ENCODE measurements at places on chromosomes 13 and 19. TPM values are rescaled to one million over a fixed set of nuclear protein-coding genes. Genes with fewer than 3 reads are reported as not detected.

GRCh38 chr13:34942732-34943435 lies 814 bp downstream of the NBEA start:
- H3K36me3 ChIP-seq = no peaks in the 10 kb centered on the region
- no peaks in the 10 kb centered on the region for H3K27me3 ChIP-seq
- no peak overlapping the region for H3K27ac ChIP-seq
- peak overlapping the region; percentile 68 for H3K4me3 ChIP-seq
- H3K4me1 ChIP-seq = no peaks in the 10 kb centered on the region

- no peak overlapping the region for H3K4me3 ChIP-seq
- DNase-seq = no peak
- H3K27me3 ChIP-seq = no peaks in the 10 kb centered on the region
- H3K36me3 ChIP-seq = no peaks in the 10 kb centered on the region
- peaks cover 17% of the 10 kb centered on the region for H3K4me1 ChIP-seq
Measured at GRCh38 chr19:29623726-29624488, 17.8 kb downstream of the POP4 start.

DNA sequence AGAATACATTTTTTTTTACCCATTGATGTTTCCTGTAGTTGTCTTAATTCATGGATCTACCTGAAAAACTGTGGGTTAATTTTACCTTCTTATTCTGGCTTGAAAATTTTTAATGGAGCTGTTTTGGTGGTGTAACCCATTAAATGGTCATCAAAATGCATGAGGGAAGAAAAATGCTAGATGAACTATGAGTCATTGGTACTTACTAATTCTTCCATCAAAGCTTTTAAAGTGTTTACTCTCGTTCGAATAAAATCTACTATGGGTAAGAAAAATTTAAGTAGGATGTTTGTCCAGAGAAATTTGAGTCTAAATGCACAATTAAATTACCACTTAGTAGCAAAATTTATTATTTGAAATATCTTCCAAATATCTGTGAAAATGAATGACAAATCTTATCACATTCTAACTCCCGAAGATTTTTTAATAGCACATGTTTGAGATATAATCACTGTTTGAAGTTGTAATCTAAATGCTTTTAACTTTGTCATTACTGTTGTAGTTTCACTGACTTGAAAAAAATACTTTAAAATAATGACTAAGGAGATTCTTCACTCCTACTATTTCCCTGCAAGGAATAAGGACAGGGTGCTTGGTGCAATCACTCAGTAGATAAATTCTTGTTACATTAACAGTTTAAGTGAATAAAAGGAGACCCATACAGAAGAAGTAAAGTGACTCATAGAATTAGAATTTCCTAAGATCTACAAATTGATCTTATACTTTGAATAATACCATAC lies 437.7 kb downstream of the IRS2 start:
- no peaks in the 10 kb centered on the region for H3K36me3 ChIP-seq
- no peaks in the 10 kb centered on the region for H3K4me1 ChIP-seq
- no peaks in the 10 kb centered on the region for H3K27me3 ChIP-seq
- no peak overlapping the region for H3K4me3 ChIP-seq
- no peak for DNase-seq
- H3K27ac ChIP-seq = no peak overlapping the region

- H3K4me3 ChIP-seq = no peak overlapping the region
- H3K4me1 ChIP-seq = no peaks in the 10 kb centered on the region
- H3K36me3 ChIP-seq = no peaks in the 10 kb centered on the region
- no peaks in the 10 kb centered on the region for H3K27me3 ChIP-seq
Measured at GRCh38 chr13:65342541-65343337, 1887.4 kb downstream of the PCDH9 start.

CTXN1 gene
- total RNA-seq = 1.1 TPM

Measured in GM12878 (cell line).